ENCODE measurements at places on chromosomes 5 and 9.

- no peak for DNase-seq
These were observed 3.7 kb upstream of the COL5A1 start for GRCh38 chr9:134637696-134638501.

- DNase-seq: no peak
These were observed 529 bp downstream of the UBAC1 start for GRCh38 chr9:135960411-135961276.

DNA sequence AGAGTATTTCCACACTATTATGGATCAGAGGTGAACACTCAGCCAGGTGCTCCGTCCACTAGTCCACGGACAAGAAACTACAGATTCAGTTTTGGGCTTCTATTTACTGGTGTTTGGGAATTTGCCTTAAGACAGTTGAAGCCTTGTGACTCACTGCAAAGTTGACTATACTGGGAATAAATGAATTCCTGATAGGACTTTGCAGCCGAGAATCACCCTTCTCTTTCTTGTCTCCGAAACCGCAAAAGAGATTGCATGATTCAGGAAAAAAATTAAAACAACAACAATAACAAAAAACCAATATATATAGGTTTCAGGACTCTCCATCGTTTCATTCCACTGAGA is 716 bp downstream of the TMEM171 start:
- no peak for DNase-seq

GRCh38 chr5:66326276-66326675 is 182.2 kb downstream of the SREK1 start:
- no peak for DNase-seq

DNA sequence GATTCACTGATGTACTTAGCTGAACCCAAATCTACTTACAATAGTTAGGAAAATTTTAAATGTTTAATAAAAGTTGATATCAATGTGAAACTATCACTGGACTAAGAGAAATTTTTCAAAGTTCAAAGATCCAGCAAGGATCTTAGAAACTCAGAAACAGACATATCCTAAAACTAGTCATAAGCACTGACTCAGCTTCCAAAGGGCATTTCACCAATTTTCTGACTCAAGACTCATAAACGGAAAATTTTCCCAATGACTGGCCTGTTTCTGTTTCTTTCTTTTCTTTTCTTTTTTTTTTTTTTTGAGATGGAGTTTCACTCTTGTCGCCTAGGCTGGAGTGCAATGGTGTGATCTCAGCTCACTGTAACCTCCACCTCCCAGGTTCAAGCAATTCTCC is 66.6 kb downstream of the CDC14B start:
- no peak for DNase-seq

DNA sequence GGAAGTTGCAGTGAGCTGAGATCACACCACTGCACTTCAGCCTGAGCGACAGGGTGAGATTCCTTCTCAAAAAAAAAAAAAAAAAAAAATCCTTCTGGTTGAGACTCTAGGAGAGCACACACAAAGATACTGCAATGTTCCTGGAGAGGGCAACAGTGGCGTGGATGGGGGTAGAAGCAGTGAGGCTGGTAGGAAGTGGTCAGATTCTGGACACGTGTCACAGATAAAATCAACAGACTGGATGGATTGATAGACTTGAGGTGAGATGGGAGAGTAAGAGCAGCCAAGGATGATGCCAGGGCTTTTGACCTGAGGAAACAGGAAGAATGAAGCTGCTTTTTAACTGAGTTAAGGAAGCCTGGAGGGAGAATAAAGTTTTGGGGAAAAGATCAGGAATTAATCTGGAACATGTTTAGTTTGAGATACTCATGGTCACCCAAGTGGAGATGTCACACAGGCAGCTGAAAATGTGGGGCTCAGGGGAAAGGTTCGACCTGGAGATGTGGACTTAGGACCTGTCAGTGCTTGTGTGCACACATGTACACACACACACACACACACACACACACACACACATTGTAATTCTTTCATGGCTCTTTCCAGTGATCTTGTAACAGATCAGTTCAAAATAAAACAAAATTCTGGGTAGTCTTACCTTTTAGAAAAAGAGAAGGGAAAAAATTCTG is 88.1 kb downstream of the FANCC start:
- DNase-seq: no peak

DNA sequence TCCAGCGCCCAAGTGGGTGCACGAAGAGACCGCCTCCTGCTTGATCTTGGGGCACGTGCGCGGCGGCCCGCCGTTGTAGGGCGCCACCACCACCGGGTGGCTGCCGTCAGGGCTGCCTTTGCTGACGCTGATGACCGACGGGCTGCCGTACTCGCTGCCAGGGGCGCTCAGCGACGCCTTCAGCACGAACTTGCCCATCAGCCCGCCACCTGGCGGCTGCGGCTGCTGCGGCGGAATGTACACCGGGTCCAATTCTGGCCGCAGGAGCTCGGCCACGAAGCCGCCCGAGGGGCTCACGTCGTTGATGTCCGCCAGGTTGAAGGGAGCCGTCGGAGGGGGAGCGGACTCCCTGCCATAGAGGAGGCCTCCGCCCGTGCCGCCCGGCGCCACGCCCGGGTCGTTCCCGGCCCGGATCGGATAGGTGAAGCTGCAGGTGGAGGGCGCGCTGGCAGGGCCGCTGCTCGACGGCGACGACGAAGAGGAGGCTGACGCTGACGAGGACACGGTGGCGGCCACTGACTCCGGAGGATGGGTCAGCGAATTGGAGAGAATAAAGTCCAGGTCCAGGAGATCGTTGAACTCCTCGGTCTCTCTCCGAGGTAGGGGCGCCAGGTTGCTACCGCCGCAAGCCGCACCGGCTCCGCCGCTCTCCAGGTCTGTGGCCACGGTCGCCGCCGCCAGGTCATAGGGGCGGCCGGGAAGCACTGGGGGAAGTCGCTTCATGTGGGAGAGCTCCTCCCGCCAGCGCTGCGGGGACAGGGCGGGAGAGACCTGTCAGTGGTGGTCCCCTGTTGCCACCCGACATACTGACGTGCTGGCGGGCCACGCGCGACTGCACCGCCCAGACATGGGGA is 1.8 kb downstream of the KLF4 start:
- peak; percentile 44 for DNase-seq

GRCh38 chr5:54217826-54218503 is 92.4 kb downstream of the ARL15 start:
- peak; percentile 37 for DNase-seq

GRCh38 chr5:158619083-158619788 is 480.5 kb downstream of the EBF1 start:
- DNase-seq: no peak

GRCh38 chr9:14322211-14323082 is 8.5 kb upstream of the NFIB start:
- peak; percentile 94 for DNase-seq

- DNase-seq: peak; percentile 33
These were observed 5.9 kb upstream of the NREP start for GRCh38 chr5:111762895-111763294.
